Stimulated activated CD4-positive, alpha-beta T cell treated with anti-CD3 and anti-CD28 coated beads, Interleukin-4, amount 100 ng/mL, for 1 hour (primary cell): ENCODE measurements at places on chromosomes 12 and 14.

DNA sequence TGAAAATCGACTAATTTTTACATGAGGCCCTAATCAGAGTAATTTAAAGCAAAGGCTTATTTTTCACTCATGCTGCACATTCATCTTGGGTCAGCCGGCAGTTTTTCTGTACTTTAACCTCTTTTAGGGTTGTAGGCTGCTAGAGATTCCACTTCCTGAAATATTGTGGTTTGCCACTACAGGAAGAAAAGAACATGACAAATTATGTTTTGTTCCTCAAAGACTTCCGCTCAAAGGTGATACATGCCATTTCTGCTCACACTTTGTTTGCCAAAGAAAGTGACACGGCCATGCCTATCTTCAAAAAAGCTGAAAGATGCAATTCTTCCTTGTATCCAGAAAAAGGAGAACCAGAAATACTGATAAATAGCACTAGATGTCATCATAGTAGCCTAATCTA lies 183.4 kb upstream of the PPFIA2 start:
- no peak for DNase-seq

DNA sequence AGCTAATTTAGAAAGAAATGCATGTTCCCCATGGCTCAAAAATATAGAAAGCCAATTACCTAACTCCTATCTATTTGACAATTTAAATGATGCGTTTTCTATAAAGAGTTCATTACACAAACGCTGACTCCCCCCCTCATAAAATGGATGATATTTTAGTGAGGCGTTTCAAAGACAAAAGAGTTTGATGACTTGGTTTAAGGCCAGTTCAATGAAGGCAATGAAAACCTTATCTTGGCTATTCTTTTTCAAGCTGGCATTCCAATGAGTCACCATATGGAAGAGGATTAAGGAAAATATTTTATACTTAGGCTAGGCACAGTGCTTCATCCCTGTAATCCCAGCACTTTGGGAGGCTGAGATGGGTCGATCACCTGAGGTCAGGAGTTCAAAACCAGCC lies 62.7 kb downstream of the HMGA2 start:
- DNase-seq = no peak

DNA sequence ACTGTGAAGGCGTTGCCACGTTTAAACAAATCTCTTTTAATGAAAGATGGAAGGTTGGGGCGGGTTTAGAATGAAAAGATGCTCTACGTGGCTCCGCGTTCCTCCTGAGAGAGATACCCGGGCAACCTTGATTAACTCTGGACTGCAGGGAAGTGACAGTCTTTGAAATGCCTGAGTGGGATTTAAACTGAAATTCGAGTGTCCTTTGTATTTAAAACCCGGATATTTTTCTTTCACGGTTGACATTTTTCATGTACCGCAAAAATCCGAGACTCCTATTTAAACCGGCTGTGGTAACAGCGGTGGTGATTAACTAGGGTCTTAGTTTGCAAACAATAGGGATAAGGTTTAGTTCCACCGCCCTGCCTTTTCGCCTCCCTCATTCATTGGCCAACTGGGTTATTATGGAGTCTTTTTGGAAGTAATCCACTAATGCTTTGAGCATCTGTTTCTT lies 707 bp downstream of the G2E3 start:
- DNase-seq = no peak

- no peak for DNase-seq
Observed at GRCh38 chr12:71865166-71865713, 25.7 kb downstream of the TBC1D15 start.

DNA sequence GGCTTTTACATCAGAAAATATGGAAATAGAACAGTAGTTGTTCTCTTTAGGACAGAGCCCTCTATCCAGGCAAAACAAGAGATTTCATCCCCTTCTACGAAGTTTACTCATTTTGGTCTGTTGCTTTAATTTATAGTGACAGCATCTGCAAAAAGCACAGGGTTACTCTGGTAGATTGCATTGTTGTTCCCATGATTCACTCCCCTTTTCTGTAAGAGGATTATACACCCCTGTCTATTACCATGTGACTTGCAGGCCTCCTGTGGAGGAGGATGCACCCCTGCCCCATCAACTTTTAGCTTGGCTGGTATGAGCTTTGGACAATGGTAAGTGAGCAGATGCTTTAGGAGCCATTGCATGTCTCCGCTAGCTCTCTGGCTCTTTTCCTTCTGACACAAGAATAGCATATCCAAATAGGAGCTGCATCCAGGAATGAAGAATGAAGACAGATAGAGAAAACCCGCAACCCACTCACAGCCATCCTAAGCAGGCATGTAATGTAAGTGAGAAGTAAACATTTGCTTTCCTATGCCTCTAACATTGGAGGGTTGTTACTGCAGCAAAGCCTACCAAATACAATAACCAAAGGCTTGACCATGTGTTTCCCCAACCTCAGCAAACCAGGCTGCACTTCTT lies 304.2 kb downstream of the AKAP6 start:
- no peak for DNase-seq

GRCh38 chr12:50285253-50285652 lies 1.9 kb upstream of the LIMA1 start:
- DNase-seq = no peak

DNA sequence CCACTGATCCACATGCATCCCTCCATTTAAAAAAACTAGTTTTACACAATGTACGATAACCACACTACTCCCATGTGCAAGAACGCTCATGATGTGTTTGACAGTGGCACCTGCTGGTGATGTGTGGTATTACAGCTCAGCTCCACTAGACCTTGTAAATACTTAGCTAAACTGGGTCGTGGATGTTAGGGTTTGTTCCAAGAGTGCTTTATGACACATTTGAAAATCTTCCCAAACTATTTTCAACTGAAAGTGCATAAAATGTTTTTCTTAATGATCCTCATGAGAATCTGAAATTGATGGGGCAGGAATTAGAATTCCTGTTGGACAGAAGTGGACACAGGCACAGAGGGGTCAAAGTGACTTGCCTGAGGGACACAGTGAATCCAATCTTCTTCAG lies 99.2 kb downstream of the SCARB1 start:
- peak; percentile 39 for DNase-seq

DNA sequence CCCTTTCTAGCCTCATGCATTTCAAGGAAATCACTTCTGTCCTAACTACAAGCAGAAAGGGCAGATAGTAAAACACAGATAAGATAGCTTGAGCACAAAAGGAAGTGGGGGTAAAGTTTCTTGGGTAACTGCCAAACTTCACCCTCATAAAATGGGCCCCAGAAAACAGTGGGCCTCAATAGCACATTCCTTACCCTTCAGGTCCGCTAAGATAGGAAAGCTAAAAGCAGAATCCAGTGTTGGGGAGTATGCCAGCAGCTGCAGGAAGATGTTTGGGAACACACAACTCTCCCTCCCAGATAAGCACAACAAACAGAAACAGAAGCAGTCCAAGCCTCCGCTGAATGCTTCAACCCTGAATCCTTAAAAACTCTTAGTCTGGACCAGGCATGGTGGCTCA lies 110.9 kb upstream of the MGAT4C start:
- no peak for DNase-seq
